Ovary (tissue), 10 donors: ENCODE measurements at places on chromosomes 2 and 18. TPM values are rescaled to one million over a fixed set of nuclear protein-coding genes. Genes with fewer than 3 reads are reported as not detected.

The PCARE gene
- total RNA-seq = 0.12 TPM

GRCh38 chr2:120586507-120587278 lies 149.0 kb upstream of the GLI2 start:
- H3K4me1 ChIP-seq = peaks cover 5% of the 10 kb centered on the region
- DNase-seq = no peak
- no peaks in the 10 kb centered on the region for H3K27me3 ChIP-seq
- H3K4me3 ChIP-seq = no peak overlapping the region

DNA sequence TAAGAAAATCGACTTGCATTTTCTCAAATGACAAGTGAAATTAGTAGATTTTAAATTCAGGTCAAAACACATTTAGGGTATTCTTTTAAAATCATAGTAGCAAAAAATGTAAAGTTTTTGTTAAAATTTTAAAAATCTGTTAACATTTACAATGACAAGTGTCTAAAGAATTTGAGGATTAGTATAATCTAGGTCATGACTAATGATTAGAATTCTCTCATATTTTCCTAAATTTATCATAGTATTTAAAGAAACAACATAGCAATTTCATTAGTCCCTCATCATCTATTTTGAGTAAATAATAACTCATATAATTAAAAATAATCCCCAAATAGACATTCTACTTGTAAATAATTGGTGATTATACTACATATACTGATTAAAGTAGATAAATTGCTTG lies 23.6 kb downstream of the THUMPD2 start:
- H3K36me3 ChIP-seq = no peaks in the 10 kb centered on the region
- H3K27ac ChIP-seq = no peak overlapping the region
- no peak for DNase-seq
- no peak overlapping the region for H3K4me3 ChIP-seq

The COL3A1 gene
- total RNA-seq = 300 TPM

DNA sequence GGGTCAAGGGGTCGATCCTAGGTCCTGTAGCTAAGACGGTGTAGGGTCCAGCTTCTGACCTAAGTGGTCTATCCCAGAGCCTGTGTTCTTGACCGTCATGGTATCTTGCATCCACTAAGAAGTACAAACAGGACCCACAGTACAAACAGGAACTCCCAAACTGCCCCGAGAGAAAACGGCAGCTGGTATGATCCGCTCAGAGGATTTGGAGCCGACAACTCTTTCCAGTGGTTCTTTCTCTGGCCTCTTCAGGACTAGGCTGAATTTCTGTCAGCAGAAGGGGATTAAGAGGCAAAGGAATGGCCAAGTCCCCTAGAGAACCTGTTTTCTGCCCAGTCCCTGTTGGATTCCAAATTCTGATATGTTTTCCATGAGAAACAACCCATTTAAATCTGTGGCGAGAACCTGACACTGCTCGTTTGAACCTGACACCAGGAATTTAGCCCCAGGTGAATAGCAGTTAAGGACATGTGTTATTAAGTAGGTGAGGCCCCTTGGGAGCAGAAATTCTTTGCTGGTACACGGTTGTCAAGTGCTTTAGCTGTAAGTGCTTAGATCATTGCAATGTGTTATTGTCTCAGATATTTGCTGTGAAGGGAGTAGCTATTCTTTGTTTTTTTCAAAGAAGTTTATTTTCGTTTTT lies 50.5 kb upstream of the TXNDC2 start:
- peaks cover 8% of the 10 kb centered on the region for H3K4me1 ChIP-seq
- no peak overlapping the region for H3K27ac ChIP-seq
- no peak for DNase-seq
- H3K36me3 ChIP-seq = no peaks in the 10 kb centered on the region
- H3K27me3 ChIP-seq = no peaks in the 10 kb centered on the region

The CHST9 gene
- not detected for total RNA-seq

DNA sequence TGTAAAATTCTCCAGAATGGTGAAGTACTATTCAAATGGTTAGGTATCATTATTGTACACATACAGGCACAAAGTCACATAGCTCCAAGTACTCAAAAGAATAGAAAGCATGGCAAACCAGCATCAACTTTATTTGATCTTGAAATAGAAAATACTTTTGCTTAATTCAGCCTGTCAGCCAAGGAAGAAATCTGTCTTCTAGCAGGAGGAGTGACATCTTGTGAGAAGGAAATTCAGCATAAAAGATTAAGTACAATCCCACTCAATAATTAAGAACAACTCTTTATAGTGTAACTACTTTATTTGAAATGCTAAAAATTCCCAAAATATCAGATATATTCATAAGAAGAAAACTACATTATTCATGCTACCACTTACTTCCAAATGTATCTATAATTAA lies 15.8 kb downstream of the DNAJC27 start:
- H3K27ac ChIP-seq = no peak overlapping the region
- DNase-seq = no peak
- no peaks in the 10 kb centered on the region for H3K27me3 ChIP-seq

DNA sequence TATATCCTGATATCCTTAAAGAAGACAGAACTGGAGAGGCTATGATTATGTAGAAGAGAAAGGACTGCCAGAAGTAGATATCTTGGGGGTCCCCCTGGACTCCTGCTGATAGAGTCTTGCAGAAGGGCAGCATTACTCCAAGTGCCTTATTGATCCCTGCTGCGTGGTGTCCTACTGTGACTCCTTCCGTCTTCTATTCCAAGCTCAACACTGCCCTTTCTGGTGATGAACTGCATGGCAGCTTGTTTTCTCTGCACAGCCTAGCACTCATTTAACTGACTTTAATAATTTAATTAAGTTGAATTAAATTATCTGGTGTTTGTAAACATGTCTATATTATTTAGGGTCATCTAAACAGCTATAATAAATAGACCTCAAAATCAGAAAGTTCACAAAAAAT lies 194.1 kb upstream of the DSEL start:
- H3K27me3 ChIP-seq = no peaks in the 10 kb centered on the region
- H3K4me1 ChIP-seq = no peaks in the 10 kb centered on the region
- no peak for DNase-seq
- no peaks in the 10 kb centered on the region for H3K36me3 ChIP-seq
- H3K27ac ChIP-seq = no peak overlapping the region
- H3K4me3 ChIP-seq = no peak overlapping the region
